ENCODE measurements at places on chromosomes 7 and 10.
A peak's percentile ranks its signal among the peaks of the same experiment; 100 is the strongest.

DNA sequence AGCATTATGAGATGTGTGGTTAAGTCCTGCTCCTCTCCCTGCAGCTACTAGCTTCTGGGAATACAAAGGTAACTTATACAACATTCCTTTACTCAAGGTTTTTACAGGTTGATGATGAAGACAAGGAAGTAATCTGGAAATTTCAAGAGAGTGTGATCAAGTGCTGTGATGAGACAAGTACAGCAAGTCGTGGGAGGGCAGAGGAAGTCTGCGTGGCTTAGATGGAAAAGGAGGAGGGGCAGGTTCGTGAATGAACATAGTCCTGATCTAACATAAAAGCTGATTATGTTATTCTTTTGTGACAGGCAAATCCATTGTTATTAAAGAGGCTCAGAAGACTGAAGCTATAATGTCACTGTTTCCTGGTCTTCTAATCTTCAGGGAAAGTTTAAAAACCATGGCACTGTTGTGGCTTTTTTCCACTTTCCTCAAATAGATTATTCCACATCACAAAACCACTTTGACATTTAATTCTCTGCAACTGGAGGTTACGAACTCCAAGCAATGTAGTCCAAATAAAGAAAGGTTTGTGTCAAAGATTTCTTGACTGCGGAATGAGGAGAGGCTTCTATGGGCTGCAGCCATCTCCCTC lies 84.1 kb downstream of the CPXM2 start:
- DNase-seq: no peak

- DNase-seq: no peak
Measured at GRCh38 chr7:106823631-106824030, 41.5 kb upstream of the PIK3CG start.

DNA sequence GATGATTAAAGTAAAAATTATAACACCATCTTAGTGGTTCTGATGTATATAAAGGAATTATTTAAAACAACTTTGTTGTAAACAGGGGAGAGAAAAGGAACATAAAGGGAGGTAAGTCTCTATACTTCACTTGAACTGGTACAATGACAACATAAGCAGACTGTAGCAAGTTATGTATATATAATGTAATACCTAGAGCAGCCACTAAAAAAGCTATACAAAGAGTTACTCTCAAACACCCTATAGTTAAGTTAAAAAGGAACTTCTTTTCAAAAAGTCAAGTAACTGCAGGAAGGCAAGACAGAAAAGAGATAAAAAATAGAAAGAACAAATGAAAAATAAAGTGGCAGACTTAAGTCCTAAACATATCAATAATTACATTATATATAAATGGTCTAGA lies 82.3 kb downstream of the ZNF503 start:
- no peak for DNase-seq

DNA sequence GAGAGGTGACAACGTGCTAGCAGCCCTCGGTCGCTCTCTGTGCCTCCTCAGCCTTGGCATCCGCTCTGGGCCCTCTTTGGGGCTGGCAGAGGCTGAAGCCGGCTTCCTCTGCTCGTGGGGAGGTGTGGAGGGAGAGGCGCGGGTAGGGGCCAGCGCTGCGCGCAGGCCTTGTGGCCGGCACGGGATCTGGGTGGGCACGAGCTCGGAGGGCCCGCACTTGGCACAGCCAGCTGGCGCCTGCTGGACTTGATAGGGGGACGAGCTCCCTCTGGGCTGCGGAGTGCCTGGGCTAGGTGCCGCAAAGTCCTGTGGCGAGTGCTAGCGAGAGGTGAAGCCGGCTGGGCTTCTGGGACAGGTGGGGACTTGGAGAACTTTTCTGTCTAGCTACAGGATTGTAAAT lies 170.7 kb downstream of the EXOC4 start:
- DNase-seq: no peak

DNA sequence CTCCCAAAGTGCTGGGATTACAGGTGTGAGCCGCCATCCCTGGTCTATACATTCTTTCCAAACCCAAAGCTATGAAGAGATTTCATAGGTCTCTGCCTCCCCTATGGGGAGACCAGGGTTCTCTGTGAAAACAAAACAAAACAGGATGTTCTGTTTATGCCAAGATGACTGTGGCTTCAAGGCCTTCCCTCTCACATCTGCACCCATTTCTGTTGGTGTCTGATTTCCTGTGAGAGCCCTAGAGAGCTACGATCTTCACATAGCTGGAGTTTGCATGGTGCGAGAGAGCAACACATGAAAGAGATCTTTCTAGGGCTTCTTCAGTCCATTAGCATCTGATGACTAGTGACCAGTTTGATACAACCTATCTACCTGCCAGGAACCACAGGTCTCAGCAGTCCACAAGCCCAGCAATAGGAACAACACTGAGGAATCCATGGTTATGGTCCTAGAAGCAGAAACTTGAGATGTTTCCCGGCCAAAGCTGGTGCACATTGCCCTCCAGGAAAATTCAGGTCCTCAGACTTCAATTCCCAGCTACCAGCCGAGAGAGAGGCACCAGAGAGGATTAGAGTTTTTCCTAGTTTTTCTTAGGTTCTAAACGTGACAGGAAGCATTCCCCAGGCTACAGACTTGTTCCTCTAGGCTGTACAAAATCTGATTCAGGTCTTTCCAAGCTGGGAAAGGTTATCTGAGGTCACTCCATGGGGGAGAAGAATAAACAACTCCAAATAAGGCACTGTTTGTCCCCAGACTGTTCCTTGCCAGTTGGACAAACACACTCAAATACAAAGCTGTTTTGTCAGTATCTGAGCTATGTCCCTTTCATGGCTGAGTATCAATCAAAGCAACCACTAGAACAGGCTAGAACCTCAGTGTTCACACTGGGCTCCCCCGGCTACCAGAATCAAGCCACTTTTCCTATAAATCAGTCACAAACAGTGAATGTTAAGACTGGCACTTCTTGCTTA lies 259.7 kb downstream of the CALN1 start:
- no peak for DNase-seq

DNA sequence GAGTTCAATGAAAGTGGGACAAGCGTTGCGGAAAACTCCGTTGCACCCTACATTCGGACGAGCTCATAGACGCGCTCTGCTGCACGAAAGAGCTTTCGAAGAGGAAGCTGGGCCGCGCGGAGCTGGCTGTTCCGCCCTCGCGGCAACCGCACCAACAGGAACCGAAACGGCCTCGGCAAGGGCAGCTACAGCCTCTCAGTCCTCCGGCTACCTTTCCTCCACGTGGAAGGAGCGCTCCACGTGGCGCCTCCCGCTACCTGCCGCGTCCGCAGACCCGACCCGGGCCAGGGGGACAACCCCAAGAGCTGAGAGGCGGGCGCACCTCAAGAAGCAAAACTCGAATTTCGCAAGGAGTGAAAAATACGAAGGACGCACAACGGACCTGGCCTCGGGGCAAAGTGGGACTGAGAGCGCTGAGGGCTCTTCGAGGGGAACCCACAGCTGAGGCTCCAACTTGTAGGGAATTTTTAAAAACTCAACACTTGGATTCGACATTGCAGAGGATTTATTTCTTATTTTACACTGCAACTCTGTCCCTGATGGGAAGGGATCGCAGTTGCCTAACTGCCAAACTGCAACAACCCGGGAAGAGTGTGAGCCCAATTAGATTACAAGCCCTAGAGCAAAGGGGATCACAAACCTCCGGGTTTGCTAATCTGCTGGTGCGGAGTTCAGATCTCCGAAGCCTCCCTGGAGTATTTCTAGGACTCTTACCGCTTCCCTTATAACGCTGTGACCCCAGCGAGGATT lies 1.4 kb downstream of the HPSE2 start:
- peak; percentile 42 for DNase-seq

GRCh38 chr7:94067506-94067905 lies 63.4 kb upstream of the BET1 start:
- no peak for DNase-seq

GRCh38 chr10:19772972-19773371 lies 43.3 kb upstream of the PLXDC2 start:
- DNase-seq: no peak

DNA sequence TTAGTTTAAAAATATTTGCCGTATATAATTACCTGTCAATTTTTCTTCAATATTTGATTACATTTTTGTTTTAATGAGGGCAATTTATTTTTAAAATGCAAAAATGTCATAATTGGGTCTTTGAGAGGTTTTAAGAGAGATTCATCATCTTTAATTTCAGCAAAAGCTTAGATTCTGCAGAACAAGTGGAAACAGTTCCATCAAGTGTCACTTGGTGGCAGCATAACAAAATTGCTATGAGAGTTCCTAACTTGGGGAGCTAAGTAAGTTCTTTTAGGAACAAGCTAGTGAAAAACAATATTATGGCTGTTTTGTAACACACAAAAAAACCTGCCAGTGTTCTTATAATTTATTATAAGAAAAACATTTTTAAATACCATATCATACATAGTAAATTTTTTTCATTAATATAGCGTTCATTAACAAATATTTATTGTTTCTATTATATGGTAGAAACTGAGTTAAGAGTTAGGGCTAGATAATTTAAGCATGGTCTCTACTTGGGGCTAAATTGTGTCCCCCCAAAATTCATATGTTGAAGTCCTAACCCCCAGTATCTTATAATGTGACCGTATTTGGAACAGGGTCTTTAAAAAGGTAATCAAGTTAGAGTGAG lies 155.2 kb downstream of the MAGI2 start:
- no peak for DNase-seq

DNA sequence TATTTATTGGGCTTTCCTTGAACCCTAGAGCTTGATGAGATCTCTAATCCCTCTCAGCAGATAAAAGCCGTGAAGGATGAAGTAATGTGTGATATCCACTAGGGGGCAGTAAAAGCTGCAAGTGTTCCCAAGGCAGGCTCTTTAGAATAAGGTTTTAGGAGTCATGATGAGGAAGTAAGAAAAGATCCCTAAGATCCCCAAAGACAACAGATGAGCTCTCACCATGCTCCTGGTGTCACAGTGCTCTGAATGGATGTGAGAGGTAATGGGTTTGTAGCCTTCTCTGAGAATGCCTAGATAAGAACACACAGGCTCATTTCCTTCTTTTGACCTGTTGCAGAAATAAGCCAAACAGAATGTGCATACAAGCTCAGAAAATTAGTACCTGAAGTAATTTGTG lies 70.4 kb upstream of the ITPRID1 start:
- no peak for DNase-seq

DNA sequence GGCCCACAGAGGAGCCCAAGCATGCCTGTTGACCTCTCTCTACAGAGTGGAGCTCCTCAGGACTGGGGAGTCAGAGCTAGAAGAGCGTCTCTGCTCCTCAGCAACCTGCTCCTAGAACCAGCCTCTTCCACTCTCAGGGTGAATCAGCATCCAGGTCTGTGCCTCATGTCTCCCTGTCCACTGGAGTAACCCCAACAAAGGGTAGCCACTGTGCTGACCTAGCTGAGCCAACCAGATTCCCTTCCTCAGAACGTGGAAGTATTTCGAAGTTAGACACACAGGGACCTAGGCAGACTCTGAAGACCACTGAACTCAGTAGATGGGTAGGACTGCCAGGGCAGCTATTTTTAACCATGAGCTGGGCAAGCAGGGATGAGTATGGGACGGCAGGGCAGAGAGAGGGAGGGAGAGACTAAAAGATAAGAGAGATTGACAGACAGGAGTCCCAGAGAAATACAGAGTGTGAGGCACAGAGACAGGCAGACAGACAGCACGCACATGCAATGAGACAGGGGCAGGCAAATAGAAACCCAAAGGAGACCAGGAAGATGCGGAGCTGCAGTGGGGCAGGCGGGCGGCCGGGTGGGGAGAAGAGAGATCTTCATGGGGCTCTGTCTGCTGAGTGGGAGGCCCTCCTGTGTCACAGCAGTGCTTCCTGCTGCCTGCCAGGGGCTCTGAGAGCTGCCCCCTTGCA lies 56.7 kb downstream of the OSBPL3 start:
- no peak for DNase-seq

Measured in stimulated activated CD8-positive, alpha-beta memory T cell treated with anti-CD3 and anti-CD28 coated beads, Interleukin-2, amount 100 ng/mL, for 48 hours (primary cell).